Activated T-helper 1 cell treated with anti-CD3 and anti-CD28 coated beads, Interleukin-2, amount 50 U/mL, for 16 hours (primary cell): ENCODE measurements at places on chromosomes 3 and 15.

DNA sequence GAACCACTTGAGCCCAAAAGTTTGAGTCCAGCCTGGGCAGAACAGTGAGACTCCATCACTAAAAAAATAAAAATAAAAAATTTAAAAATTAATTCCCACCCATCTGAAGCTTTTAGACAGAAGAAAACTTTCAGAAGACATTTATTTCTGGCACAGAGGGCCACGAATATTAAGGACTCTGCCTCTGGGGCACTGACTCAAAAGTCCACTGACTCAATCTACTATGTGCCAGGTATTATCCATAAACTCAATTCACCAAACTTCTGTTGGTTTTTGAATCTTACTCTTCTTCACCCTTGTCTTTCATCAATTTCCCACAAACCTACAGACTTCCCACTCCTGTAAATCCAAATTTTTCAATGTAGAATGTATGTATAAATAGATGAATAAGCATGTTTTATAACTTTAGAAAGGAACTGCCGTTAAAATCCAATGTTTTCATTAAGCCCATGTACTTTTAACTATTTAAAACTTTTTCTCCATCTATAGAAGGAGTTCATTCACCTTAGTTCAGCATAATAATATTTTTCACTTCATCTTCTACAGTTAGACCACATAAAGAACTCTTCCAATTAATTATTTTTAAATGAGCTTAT lies 19.9 kb downstream of the ATP13A3 start:
- DNase-seq: no peak

GRCh38 chr3:145899241-145899640 lies 261.7 kb downstream of the PLOD2 start:
- DNase-seq: no peak

GRCh38 chr3:57840473-57840872 lies 84.4 kb downstream of the SLMAP start:
- DNase-seq: no peak

DNA sequence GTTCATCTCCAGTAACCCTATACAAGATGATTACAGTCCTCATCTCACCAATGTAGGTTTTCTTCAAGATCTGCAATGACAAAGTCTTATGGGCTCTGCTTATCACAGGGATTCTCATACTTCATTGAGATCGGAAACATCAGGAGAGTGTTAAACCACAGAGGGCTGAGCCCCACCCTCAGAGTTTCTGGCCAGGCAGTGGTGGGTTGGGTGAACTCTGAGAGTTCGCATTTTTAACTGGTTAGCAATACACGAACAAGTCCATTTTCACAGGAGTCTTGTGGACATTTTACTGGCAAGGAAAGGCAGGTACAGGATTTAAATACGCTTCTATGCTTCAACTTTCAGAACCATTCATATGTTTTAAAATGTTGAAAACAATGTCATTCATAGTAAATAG lies 366.7 kb upstream of the ROBO2 start:
- DNase-seq: no peak

- DNase-seq: no peak
These were observed 132.4 kb downstream of the GOLGA6L6 start for GRCh38 chr15:20409247-20409646.

DNA sequence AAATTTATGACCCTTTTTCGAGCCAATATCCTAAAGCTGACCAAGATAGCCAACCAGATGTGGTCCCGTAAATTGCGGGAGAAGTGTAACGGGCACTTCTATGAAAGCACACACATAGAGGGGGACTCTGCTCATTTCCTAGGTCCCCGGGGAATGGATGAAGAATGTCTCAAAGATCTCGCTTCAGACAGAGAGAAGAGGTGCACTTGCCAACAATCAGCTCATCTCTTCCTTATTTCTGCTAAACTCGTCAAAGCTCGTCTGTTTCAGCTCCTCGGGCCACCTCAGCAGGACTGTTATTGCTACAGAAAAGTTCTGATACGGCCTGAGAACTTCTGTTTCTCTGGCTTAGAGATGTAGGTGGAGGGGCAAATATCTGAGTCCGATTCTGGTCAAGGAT lies 71.8 kb downstream of the TM2D3 start:
- no peak for DNase-seq

GRCh38 chr15:63080634-63081250 lies 38.2 kb downstream of the TPM1 start:
- no peak for DNase-seq

- no peak for DNase-seq
These were observed 138.9 kb downstream of the CACNA1D start for GRCh38 chr3:53633197-53633787.
